Tongue (tissue), 3 donors: ENCODE measurements at places on chromosomes 5 and 9. TPM values are rescaled to one million over a fixed set of nuclear protein-coding genes. Genes with fewer than 3 reads are reported as not detected.
A peak's percentile ranks its signal among the peaks of the same experiment; 100 is the strongest.

DNA sequence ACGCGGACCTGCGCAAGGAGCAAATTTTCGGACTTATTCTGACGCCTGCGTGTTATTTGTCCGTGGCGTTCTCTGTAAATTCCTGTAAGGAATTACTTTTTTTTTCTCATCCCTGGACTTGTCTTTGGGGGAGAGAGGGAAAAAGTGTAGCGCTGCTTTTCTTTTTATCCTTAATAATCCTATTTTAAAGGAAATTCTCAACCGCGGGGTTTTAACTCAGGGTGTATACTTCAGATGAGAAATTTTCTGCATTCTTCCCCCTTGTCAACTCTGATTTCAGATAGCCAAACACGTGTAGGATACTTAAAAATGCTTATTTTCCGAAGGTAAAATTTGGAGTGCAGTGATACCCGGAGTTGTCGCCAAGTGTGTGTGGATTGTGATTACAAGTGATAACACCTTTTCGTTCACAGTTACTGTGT is 853 bp downstream of the DCP2 start:
- peak; percentile 21 for DNase-seq

The PRRT1B gene
- not detected for total RNA-seq

The GRXCR2 gene
- total RNA-seq, result not detected

The BAAT gene
- total RNA-seq, result 0.41 TPM

The RGP1 gene
- total RNA-seq, result 16.7 TPM

The S100Z gene
- 2.1 TPM for total RNA-seq

The STPG3 gene
- not detected for total RNA-seq

DNA sequence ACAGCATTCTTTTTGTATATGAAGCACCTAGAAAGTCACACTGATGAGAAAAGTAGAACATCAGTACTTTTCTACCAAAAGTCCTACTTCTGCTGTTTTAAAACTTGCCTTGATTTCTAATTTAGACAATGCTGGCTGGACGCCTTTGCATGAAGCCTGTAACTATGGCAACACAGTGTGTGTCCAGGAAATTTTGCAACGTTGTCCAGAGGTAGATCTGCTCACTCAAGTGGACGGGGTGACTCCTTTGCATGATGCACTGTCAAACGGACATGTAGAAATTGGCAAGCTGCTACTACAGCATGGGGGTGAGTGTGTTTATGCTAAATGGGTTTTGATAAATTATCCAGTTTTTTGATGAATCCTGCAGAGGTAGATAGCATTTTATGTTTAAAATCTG is 73.5 kb downstream of the SLF1 start:
- peak; percentile 56 for DNase-seq
